ENCODE measurements at places on chromosomes 3 and 15.
A peak's percentile ranks its signal among the peaks of the same experiment; 100 is the strongest.

- no peak for DNase-seq
These were observed 53.0 kb downstream of the TMEM45A start for GRCh38 chr3:100545371-100545770.

DNA sequence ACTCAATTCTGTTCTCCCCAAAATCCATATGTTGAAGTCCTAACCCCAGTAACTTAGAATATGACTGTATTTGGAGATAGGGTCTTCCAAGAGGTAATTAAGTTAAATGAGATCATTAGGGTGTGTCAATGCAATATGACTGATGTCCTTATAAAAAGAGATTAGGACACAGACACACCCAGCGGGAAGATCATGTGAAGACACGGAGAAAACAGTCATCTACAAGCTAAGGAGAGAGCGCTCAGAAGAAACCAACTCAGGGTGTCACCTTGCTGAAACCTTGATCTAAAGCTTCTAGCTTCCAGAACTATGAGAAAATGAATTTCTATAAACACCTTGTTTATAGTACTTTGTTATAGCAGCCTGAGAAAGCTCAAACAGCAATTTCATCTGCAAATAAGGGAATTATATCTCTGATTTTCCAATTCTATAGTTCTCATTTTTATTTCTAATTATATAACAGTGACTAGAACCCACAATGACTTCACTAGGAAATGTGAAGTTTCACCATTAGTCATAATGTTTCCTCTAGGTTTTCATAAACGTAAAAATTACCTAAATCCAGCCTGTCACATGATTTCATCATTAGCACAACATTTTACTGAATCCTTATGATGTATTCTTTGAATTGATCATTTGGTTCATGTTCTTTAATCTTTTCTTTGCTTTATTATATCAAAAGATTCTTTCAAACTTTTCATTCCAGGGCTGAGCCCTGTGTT, 459.1 kb upstream of the MDFIC2 start:
- no peak for DNase-seq

DNA sequence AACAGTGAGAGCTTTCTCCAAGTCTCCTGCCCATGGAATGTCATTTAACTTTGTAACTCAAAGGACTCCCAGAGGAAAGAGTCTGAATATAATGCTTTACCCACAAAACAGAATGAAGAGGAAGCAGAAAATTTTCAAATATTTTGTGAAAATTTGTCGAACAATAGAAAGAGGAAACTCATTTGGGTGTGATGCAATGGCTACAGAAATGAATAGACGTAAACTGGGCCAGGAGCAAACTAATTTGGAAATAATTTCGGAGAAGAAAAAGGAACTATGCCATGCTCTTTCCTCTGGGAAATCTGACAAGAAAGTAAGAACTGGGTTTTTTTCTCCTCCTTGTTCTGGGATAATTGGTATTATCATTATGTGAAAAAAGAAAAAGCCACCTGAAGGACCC, 11.2 kb upstream of the SUMF1 start:
- no peak for DNase-seq

DNA sequence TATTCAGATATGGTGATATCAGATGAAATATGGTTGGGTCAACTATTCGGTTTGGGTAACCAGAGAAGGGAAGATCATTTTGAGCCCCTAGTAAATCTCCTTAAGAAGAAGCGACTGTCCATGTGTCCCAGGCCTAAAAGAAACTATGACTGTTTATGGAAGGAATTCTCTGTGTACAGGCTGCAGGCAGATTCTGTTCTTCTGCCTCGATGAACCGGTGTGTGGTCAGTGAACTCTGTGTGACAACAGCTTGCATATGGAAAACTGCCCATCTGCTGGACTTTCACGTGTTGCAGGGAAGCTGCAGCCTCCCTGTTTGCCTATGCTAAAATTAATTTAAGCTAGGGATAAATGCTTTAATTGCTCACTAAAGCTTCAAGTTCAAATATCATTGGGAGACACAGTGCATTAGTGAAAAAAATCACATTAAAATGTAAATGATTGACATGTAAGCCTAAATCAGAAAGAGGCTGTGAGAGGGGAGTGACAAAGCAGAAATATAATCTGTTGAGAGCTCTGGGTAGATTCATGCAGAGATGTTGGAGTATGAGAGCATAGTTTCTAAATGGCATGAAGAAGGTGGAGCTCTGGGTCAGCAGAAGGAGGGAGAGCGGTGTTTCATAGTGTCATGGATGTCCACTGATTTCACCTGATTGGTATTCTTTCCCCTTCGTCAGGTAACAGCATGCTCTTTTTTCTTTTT, 65.4 kb upstream of the PFN2 start:
- DNase-seq, result no peak

GRCh38 chr15:85318048-85318731, 62.2 kb upstream of the AKAP13 start:
- DNase-seq, result peak; percentile 76

GRCh38 chr15:67173005-67173404, 81.5 kb downstream of the AAGAB start:
- DNase-seq, result no peak

- no peak for DNase-seq
These were observed 431 bp downstream of the PFKFB4 start for GRCh38 chr3:48555949-48556795.

- DNase-seq, result no peak
These were observed 469.6 kb downstream of the SI start for GRCh38 chr3:164608554-164609276.

GRCh38 chr3:73207946-73208440, 146.5 kb downstream of the EBLN2 start:
- no peak for DNase-seq

GRCh38 chr3:16516695-16517481, 3.4 kb upstream of the RFTN1 start:
- no peak for DNase-seq

GRCh38 chr15:91632981-91633380, 220.5 kb upstream of the SLCO3A1 start:
- no peak for DNase-seq

DNA sequence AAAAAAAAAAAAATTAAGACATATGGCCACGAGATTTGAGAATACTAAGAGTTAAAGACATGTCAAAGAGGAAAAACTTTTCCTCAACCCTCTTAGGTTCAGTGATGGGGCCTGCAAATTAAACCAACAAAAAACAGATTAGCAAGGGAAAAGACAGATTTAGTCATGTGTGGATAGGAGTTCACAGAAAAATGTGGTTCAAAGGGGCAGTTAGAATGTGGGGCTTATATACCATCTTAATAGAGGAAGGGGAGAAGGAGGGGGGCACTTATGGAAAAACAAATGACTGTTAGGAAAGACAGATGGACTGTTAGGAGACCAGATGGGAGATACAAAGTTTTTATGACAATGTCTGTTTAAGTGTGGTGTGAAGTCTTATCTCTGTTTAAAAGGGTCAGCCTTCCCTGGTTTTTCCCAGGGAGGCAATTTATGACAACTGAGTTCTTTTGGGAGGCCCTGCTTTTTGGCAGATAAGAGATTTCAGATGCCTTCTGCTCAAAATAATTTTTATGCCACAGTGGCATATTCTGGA, 68.7 kb upstream of the FURIN start:
- DNase-seq, result no peak

GRCh38 chr15:100919481-100920405, 586 bp downstream of the LRRK1 start:
- no peak for DNase-seq

- DNase-seq, result no peak
These were observed 36.4 kb downstream of the CFAP100 start for GRCh38 chr3:126431103-126431534.

- DNase-seq, result no peak
These were observed 20.9 kb upstream of the VILL start for GRCh38 chr3:37969596-37970100.

DNA sequence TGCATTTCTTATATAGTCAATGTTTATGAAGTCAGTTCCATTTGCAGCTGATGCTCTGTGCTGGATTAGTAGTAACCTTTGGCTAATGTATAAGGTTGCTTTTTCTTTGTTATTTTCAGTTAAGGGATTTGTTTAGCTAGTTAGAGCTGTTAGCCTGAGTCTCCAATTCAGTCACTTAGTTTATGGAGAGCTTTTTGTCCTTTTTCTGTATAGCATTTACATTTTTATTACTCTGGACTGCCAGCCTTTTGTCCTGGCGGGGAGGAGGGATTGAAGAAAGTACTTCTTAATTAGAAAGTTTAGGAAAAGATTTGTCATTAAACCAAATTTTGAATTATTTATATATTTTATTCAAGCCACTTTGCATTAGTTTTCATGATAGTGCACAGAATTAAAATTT, 52.0 kb downstream of the DNAJC13 start:
- no peak for DNase-seq

Measured in AG04449 (cell line).